ENCODE measurements at places on chromosomes 7 and 10. TPM values are rescaled to one million over a fixed set of nuclear protein-coding genes. Genes with fewer than 3 reads are reported as not detected.

GRCh38 chr10:129641351-129641750, 174.3 kb downstream of the MGMT start:
- DNase-seq = no peak

DNA sequence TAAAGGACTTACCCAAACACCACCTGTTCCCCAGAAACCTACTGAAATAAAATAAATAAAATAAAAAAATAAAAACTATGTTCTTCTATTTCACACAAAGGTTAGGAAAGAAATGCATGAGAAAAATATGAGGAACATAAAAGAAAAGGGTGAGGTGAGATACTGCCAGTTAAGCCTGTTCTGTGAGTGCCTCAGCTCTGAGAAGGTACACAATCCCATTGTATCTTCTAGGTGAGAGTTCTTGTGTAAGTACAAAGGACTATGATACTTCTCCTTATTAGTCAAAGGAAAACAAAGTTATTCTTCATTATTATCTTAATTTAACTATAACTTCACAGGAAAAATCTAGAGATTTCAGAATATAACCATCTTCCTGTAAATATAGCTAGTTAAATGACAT, 86.0 kb downstream of the ATE1 start:
- no peak for DNase-seq

TLL2 gene
- 0.71 TPM for polyA plus RNA-seq

DNA sequence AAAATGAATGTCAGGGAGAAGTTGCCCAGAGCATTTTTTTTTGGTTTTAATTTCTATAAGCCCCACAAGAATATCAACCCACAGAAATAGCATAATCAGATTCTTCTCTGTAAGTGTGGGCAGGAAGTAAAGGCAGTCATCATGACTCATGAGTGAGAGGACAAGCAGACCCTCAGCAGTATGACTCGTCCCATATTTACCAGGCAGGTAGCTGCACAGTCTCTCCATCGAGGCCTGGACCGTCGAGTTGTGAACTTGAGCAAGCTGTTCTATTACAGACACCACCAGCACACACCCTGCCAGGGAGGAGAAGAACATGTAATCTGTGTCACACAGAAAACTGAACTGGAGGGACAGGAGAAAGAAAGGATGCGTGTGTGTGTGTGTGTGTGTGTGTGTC, 37.8 kb downstream of the AOAH start:
- DNase-seq = no peak

CPSF4 gene
- 44.3 TPM for polyA plus RNA-seq

- DNase-seq = no peak
These were observed 111.4 kb upstream of the ZEB1 start for GRCh38 chr10:31207636-31208035.

- DNase-seq = no peak
These were observed 20.0 kb upstream of the UCN3 start for GRCh38 chr10:5344746-5345145.

DNA sequence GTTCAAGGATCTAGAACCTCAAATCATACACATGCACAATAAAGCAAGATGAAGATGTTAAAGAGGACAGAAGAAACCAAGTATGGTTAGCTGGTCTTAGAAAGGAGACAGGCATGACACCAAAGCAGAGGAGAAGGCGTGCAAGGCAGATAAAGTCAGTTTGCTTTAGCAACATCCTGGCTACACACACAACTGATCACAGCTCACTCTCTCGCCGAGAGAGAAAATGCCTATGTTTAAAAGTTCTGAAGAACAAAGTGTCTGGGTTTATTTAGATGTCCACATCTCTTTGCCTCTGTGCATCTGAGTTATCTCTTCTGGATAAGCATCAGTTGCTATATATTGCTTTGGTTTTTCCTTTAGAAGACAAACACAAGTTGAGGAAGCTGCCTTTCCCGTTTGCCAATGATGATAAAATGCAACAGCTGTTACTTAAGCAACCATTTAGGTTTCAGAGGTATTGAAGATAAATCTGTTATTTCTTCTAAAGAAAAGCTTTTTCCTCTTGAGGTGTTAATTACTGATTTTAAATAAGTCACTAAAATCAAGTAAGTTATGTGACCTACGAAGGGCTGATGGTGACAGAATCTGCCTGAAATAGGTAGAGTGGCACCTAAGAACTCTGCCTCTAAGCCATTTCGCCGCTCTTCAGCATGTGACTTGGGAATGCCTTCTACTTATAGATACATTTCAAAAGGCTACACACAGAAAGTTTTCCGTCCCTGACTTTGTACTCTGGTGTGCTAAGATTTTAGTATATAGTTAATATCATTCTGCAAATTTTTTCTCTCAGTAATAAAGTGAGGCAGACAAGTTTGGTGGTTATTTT, 146.2 kb upstream of the ASAH2 start:
- no peak for DNase-seq

All from renal pelvis (tissue), 12 donors.